ENCODE measurements at places on chromosomes 7 and 10.

DNA sequence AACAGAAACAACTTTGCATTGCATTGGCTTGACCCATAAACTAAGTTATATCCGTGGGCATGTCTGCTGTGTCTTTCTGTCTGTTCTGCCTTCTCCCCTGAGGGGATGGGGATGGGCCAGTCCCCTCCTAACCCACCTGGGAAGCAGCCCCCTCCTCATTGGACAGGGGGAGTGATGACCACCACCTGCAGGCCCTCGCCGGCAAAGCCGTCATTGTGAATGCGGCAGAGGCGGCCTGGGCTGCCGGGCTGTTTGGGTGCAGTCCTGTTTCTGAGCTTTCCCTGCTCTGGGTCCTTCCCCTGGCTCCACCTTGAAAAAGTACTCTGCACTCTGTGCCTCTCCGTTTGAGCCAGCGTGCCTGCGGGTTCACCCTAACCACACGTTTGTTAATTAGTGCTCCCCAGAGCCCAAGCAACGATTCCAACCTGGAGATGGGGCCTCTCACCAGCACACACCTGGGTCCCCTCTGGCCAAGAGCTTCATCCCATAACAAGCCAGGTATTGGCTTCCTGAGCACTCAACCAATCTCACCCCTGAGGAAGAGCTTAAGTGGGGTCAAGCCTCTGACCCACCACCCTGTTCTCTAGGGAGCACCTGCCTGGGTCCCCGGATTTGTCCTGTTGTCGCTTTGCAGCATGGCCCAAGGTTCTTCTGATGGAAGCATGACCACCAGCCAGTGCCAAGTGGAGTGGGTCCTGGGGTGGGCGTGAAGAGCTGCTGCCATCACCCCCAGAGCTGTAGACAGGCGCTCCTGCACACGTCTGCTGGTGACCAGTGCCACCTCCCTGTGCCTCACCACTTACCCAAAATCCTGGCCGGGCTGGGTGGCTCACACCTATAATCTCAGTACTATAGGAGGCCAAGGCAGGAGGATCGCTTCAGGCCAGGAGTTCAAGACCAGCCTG, 39.4 kb upstream of the ZMIZ2 start:
- H3K27me3 ChIP-seq, result no peaks in the 10 kb centered on the region
- H3K4me1 ChIP-seq, result no peaks in the 10 kb centered on the region
- H3K4me3 ChIP-seq, result no peak overlapping the region
- no peak for DNase-seq
- peaks cover 53% of the 10 kb centered on the region for H3K36me3 ChIP-seq

- H3K4me1 ChIP-seq, result peaks cover 27% of the 10 kb centered on the region
- peaks cover 11% of the 10 kb centered on the region for H3K27me3 ChIP-seq
- no peaks in the 10 kb centered on the region for H3K36me3 ChIP-seq
Measured at GRCh38 chr7:150327308-150327707, 4.0 kb upstream of the ACTR3C start.

- DNase-seq, result peak; percentile 48
- H3K27ac ChIP-seq, result peak overlapping the region; percentile 54
- no peaks in the 10 kb centered on the region for H3K27me3 ChIP-seq
- peaks cover 29% of the 10 kb centered on the region for H3K4me1 ChIP-seq
Measured at GRCh38 chr7:28069807-28070206, 110.8 kb downstream of the JAZF1 start.

DNA sequence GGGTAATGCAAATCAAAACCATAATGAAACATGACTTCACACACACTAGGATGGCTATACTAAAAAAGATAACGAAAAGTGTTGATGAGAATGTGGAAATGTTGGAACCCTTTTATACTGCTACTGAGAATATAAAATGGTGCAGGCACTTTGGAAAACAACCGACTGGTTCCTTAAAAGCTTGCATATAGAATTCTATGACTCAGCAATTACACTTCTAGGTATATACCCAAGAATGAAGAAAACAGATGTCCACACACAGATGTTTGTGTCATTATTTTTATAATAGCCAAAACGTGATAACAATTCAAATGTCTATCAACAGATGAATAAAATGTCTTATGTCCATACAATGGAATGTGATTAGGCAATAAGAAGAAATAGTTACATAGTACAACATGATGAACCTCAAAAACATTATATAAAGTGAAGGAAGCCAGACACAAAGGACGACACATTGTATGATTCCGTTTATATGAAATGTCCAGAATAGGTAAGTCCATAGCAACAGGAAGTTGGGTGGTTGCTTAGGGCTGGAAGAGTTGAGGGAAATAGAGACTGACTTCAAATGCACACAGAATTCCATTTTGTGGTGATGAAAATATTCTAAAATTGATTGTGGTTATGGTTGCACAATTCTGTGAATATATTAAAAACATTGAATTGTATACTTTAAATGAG, 148.3 kb upstream of the PHYHIPL start:
- no peak for DNase-seq
- no peak overlapping the region for H3K27ac ChIP-seq
- no peaks in the 10 kb centered on the region for H3K4me1 ChIP-seq
- no peaks in the 10 kb centered on the region for H3K27me3 ChIP-seq

DNA sequence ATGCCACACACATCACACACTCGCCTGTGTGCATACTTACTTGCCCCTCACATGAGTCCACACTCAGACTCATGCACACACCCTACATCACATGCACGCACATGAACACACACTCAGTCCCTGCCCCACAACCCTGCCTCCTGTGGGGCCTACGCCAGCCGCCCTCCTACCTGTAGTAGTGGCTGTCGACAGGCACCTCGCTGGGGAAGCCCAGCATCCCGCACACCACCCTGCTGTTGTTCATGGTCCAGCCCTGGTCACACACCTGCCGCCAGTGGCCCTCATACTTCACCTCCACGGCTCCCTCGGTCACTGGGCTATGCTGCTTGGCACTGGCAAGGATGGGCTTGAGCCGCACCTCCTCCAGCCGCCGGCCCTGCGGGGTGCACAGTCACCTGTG, 7.2 kb downstream of the LOXL4 start:
- no peaks in the 10 kb centered on the region for H3K4me1 ChIP-seq
- no peak overlapping the region for H3K27ac ChIP-seq
- H3K36me3 ChIP-seq, result no peaks in the 10 kb centered on the region
- DNase-seq, result no peak

- no peak overlapping the region for H3K4me3 ChIP-seq
- DNase-seq, result no peak
- peaks cover 4% of the 10 kb centered on the region for H3K27me3 ChIP-seq
- H3K4me1 ChIP-seq, result no peaks in the 10 kb centered on the region
- no peaks in the 10 kb centered on the region for H3K36me3 ChIP-seq
- H3K27ac ChIP-seq, result no peak overlapping the region
Measured at GRCh38 chr7:155279787-155280445, 17.8 kb upstream of the INSIG1 start.

- H3K4me3 ChIP-seq, result no peak overlapping the region
- no peaks in the 10 kb centered on the region for H3K27me3 ChIP-seq
- DNase-seq, result no peak
Measured at GRCh38 chr7:76330261-76330660, 27.8 kb downstream of the HSPB1 start.

DNA sequence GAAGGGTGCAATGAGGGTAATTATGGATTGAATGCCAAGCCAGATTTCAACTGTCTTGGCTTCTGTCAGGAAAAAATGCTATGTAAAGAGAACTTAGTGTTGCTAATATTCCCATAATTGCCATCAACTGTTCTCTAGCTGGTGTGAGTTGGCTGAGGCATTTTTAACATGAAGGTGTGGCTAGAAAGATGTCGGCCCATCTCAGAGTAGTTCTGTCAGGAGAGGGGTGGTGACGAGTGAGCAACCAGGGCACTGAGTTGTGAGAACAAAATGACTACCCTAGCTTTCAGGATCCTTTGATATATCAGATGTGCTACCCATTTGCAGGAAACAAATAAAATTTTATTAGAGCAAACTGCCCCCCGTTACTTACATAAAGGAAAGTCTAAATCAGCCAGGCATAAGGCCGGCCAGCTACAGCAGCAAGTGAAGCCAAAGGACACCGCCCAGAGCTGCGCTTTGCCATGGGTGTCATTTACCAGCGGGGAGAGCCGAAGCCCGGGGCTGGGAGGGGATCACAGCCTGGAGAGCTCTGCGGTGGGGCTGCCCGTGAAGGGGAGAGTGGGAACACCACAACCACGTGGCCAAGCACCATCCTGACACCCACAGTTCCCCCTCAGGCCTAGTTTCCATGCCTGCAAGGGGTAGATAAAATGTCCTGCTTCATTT, 141.4 kb downstream of the ICA1 start:
- no peak for DNase-seq
- no peaks in the 10 kb centered on the region for H3K36me3 ChIP-seq
- H3K27ac ChIP-seq, result no peak overlapping the region
- no peaks in the 10 kb centered on the region for H3K27me3 ChIP-seq
- no peaks in the 10 kb centered on the region for H3K4me1 ChIP-seq

DNA sequence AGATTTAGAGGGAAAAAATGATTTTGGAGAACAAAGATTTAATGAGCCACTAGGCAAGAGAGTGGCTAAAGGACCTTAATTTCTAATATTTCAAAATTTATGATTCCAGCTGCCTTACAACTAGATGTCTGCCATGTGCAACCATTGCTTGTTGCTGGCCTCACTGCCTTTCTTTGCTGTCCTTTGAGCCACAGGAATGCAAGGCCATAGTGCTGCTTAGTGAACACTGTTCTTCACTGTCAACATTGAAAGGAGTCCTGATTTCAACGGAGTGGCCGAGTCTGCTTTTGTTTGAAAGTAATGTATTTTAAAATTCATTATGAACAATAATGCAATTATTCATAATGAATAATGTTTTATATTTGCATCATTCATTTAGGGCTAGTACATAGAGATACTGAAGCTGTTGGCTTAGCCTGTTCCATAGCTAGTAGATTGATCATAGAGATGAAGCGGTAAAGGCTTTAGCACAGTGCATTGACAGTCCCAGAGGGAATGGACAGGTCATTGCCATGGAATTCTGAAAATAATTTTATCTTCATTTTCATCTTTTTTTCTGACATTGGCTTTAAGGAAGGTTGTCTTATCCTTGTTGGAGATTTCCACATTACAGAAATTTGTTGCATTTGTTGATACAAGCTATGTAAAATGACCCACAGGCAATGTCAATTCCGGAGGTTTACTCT, 544.1 kb downstream of the AUTS2 start:
- H3K36me3 ChIP-seq, result no peaks in the 10 kb centered on the region
- DNase-seq, result no peak
- peaks cover 4% of the 10 kb centered on the region for H3K4me1 ChIP-seq
- H3K4me3 ChIP-seq, result no peak overlapping the region

DNA sequence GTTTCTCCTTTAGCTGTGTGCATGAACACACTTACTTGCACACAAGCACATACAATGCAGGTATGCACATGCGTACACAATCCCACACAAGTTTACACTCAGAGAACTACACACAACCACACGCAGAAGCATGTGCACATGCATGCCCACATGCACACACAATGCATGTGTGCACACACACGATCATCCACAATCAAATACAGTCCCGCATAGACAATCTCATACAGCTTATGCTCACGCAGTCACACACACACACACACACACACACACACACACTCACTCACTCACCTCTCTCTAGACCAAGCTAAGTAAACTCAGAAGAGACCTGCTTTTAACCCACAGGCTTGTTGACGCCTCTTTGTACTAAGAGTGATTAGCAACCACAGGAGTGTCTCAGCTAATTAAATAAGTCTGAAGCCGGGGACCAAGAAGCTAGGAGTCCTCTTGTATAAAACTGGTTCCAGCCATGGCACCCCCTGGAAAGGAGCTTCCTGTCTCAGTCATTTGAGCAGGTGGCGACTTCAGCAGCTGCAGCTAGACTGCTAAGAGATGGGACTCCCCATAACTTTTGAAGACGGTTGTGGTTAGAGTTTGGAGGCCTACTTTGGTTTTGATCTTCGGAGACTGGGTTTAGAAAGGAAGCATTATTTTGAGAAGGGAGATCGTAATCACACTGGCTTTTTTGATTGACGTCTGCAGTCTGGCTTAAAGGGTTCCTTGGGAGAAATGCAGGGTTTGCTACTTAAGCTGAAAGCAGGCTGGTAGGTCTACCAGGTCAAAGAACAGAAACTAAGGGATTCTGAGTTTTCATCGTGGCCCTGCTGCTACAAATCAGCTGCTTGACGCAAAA, 82.3 kb upstream of the ADRB1 start:
- no peaks in the 10 kb centered on the region for H3K36me3 ChIP-seq
- no peak overlapping the region for H3K27ac ChIP-seq
- no peaks in the 10 kb centered on the region for H3K27me3 ChIP-seq
- H3K4me1 ChIP-seq, result peaks cover 35% of the 10 kb centered on the region
- DNase-seq, result no peak

GRCh38 chr10:4344492-4344994, 481.5 kb upstream of the AKR1E2 start:
- H3K27ac ChIP-seq, result peak overlapping the region; percentile 77
- no peak overlapping the region for H3K4me3 ChIP-seq
- peak; percentile 56 for DNase-seq
- H3K27me3 ChIP-seq, result no peaks in the 10 kb centered on the region
- H3K36me3 ChIP-seq, result no peaks in the 10 kb centered on the region
- no peaks in the 10 kb centered on the region for H3K4me1 ChIP-seq

- H3K4me3 ChIP-seq, result no peak overlapping the region
- no peaks in the 10 kb centered on the region for H3K27me3 ChIP-seq
- no peaks in the 10 kb centered on the region for H3K4me1 ChIP-seq
Measured at GRCh38 chr7:99021941-99022560, 121.9 kb downstream of the SMURF1 start.

- no peak overlapping the region for H3K27ac ChIP-seq
- H3K27me3 ChIP-seq, result no peaks in the 10 kb centered on the region
- no peak overlapping the region for H3K4me3 ChIP-seq
Measured at GRCh38 chr10:30353851-30354250, 4.8 kb upstream of the MTPAP start.

DNA sequence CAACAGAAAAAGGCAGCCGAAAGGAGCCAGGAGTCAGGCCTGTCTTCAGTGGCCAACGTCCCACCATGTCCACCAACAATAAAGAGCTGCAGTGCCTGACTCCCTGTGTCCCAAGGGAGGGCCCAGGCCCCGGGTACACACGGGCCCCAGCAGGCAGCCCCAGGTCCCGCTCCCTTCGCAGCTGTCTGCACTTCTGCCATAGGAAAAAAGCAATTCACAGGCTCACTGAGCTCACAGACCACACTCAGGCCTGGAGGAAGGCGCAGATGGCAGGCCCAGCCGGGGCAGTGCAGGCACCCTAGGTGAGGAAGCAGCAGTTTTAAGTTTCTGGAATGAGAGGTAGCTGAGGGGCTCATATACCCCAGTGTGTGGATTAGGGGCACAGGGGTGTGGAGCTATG, 100.5 kb downstream of the PRKAG2 start:
- H3K27me3 ChIP-seq, result no peaks in the 10 kb centered on the region
- H3K27ac ChIP-seq, result no peak overlapping the region
- H3K4me3 ChIP-seq, result no peak overlapping the region
- H3K36me3 ChIP-seq, result peaks cover 40% of the 10 kb centered on the region
- DNase-seq, result no peak

DNA sequence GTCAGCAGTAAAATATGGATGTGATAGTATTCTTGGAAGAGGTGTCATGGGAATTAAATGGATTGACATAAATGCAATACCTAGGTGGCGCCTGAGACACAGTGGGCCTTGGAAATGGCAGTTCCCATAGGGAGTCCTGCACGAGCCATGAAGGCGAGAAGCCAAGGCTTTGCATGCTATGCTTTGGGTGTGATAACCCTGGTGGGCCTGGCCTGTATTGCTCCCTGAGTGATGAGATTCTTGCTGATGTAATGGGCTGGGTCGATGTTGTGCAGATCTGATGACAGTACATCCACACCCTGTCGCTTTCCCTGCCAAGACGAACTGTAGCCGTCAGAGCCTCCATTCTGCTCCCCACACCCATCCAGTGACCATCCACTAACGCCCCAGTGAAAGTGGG, 46.4 kb downstream of the CREB5 start:
- no peak for DNase-seq
- no peaks in the 10 kb centered on the region for H3K27me3 ChIP-seq
- H3K27ac ChIP-seq, result no peak overlapping the region
- H3K4me3 ChIP-seq, result no peak overlapping the region
- H3K36me3 ChIP-seq, result no peaks in the 10 kb centered on the region
- no peaks in the 10 kb centered on the region for H3K4me1 ChIP-seq
